Activated gamma-delta T cell treated with anti-CD3 and anti-CD28 coated beads, Interleukin-2, amount 50 U/mL, for 16 hours (primary cell): ENCODE measurements at places on chromosomes 5 and 9.

DNA sequence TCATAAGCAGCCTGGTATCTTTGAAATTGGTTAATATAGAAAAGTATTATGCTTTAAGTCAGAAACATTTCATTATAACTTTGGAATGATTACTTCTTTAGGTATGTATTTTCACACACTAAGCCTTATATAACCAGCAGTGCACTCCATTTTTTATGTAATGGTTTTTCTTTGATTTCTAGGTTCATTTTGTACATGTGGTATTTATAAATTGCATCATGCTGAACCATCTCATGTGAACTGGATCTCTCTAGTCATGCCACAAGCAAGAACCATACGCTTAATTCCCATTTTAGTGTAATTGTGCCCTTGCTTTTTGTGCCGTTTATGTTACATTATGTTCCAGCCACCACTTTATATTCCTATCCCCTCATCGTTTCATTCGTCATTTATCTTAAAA, 38.6 kb upstream of the SRP19 start:
- DNase-seq: no peak

GRCh38 chr5:163433271-163433670, 4.1 kb upstream of the CCNG1 start:
- DNase-seq: no peak

GRCh38 chr5:169697976-169698375, 60.9 kb downstream of the DOCK2 start:
- DNase-seq: no peak

- DNase-seq: no peak
Observed at GRCh38 chr5:170475294-170476000, 28.4 kb upstream of the KCNIP1 start.

DNA sequence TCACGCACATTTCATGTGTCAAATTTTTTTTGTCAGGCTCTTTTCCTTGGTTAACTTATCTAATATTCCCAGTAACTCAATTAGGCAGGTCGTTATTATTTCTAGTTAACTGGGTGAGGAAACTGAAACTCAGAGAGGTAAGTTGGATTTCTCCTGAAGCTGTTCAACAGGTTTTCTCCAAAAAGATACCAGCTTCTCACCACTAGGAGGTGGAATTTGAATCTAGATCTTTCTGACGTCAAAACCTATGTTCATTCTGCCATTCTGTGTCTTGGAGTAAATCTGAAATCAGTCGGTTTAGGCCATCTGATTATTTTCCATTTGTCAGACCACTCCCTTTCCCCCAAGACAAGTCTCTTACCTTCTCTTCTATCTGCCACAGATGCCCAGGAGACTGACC, 572.9 kb downstream of the ACTL7B start:
- DNase-seq: no peak

DNA sequence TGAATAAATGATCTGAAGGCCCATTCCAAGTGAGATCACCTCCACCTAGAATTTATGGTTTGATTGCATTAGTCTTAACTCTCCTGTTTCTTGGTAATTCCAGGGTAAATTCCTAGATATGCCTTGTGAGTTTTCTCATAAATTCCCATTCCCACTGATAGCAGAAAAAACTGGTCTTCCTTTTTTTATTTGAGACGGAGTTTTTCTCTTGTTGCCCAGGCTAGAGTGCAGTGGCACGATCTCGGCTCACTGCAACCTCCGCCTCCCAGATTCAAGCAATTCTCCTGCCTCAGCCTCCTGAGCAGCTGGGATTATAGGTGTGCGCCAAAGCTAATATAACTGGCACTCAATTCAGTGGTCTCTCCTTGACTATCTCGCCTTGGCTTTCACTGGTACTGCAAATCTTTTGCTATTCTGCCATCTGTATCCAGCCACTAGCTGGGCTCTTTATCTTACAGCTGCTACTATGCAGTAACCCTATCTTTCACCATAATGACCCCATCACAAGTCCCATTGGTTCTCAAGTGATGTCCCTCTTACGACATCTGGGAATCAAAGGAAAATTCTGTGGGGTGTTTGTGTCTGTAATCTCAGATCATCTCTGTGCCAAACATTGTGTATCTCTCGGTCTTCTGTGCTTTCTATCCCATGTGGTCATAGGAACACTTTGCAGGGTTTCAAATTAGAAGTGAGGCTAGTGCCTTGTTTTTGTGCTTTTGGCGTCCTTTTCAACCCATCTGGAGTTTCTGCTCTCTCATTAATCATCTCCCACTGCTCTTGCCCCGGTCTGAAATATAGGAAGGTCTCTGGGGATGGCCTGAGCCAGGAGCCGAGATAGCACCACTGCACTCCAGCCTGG, 14.4 kb downstream of the HNRNPK start:
- no peak for DNase-seq

- DNase-seq: no peak
Observed at GRCh38 chr5:19701731-19702130, 286.3 kb downstream of the CDH18 start.

DNA sequence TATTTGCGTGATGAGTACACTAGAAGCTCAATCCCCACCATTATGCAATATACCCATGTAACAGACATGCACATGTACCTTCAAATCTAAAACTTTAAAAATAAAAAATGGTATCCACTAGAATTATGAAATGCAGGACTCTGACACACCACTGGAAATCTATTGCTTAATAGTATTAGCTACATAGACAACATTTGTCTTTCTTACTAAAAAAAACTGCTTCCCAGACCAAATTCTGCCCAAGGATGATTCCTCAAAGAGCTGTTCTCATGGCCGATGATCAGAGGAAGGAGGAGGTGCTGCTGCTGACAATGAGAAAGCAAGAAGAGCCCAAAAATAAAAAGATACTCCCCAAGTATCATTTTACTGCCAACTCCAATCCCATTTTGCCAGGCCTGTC, 67.2 kb downstream of the TTC39B start:
- no peak for DNase-seq

GRCh38 chr9:124191691-124192395, 65.9 kb upstream of the NEK6 start:
- DNase-seq: no peak

GRCh38 chr9:93222890-93223259, 38.9 kb downstream of the WNK2 start:
- DNase-seq: no peak

DNA sequence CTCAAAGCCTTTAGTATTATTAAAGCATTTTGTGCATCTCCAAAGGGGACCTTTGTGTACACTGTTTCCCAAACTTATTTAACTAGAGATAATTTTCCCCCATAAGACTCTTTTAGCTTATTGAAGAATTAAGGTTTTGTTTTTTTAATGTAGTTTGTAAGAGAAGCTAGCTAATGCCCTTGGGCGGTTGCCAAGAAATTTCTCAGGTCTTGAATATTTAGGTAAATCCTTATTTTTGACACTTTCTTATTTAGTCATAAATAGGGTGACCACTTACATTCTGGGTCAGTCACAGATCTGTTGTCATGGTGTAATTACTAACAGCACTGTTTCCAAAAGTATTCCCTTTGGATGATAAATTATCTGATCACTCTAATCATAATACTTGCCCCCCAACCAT, 27.2 kb downstream of the TNFAIP8 start:
- no peak for DNase-seq

DNA sequence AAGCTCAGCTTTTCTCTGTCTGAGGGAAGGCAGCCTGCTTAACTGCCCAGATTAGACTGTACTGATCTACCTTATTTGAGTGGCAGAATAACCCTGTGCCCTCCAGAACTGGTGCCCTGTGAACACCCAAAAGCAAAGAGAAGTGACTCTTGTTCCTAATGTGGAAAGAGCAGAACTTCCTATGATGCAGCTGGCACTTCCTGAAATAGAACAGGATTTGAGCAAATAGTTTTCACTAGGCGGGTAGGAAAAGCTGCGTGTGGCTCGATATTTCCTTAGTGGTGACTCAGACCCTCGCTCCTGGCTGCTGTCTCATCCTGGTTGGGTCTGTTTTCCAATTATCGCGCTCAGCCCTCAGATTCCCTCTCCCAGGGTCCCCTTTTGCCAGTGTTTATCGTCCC, 89.9 kb downstream of the SH3TC2 start:
- DNase-seq: no peak

GRCh38 chr5:173750538-173751265, 134.3 kb upstream of the BOD1 start:
- no peak for DNase-seq
